SJCRH30 (cell line): ENCODE measurements at places on chromosomes 4 and X.

DNA sequence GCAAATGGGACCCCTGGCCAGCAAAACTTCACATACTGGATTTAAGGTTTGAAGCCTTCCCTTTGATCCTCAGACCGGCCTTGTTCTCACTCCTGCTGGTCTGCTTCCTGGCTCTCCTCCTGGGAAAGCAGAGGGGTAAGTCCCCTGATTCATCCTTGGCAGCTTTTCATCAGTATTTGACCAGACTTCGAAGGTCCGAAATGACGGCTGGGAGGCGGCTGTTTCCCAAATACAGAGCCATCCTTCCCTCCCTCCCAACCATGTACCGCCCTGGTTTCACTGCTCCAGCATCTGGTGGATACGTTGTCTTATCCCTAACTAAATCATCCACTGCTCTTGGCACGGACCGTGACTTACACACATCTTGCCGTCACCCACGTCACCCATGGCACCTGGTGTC lies 265.5 kb downstream of the BCOR start:
- no peak for DNase-seq

DNA sequence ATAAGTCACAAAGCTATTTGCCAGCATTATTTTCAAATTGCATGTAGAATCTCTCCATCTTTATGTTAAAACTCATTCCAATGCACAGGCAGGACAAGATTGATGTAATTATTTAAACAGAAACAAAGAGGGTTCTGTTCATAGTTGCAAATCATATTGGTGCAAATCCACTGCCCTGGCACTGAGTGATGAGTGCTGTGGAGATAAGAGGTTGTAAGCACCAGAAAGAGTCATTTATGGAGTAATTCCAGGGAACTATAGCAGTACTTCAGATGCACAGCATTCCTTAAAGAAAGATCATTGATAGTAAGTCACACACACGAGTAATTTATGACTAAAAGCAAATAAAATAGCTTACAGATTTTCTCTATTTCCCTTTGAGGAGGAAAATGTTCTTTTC lies 337.7 kb upstream of the CTSO start:
- no peak for DNase-seq

DNA sequence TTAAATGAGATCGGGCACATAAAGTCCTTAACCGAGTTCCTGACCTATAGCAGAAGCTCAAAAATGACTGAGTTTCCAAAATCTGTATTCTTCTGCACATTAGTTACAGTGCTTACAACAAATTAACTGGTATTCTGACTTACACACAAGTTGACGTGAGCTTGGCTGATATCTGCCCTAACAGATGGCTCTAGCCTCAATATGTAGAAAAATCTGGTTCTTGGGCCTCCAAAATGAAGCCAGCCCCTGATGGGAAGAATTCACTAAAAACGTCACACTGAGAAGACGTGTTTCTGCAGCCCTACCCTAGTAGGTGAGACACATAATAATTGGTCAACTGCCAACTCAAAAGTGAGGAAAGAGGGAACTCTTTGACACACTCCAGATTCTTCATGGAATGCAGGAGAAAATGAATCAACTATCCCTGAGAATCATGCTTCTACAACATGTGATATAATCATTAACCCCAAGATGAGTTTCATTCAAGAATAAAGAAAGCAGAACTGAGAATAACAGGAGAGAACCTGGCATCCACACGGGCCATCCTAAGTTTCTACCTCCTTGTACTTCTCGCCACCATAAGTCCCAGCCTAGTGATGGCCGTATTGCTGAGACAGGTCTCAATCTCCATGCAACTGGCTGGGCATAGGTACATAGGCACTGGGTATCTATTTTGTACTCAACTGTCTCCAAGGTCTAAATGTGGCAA lies 8.2 kb downstream of the STX18 start:
- DNase-seq, result no peak

GRCh38 chr4:44056721-44057151 lies 391.9 kb downstream of the KCTD8 start:
- no peak for DNase-seq

GRCh38 chr4:46931981-46932380 lies 22.9 kb upstream of the COX7B2 start:
- peak; percentile 8 for DNase-seq

DNA sequence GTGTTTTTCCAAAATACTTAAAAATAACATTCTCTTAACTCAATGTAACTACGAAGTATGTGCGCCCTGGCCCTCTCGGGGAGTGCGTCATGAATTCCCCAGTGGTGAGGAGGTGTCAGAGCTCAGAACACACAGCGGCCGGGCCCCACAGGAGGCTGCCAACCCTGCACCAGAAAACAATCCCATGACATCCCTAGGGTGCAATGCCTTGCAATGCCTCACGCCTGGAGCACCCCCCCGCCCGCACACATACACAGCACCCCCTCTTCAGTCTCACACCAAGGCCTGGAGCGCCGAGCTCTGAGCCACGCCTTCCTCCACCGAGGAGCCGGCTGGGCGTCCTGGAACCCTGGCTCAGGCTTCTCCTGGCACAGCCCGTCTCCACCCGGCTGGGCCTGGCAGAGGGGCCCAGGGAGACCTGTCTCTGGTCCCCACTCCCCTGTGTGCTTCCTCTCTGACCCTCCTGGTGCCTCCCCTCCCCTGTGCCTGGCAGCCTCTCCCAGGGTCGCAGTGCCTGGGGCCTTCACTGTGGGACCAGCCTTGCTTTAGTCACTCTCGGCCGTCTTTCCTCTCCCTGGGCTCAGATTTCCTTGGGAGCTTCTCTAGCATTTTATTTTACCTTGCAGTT lies 108.2 kb upstream of the ADRA2C start:
- DNase-seq, result no peak

- DNase-seq, result no peak
These were observed 204.8 kb downstream of the FAT4 start for GRCh38 chr4:125519371-125520146.

GRCh38 chr4:21901281-21901680 lies 47.3 kb downstream of the KCNIP4 start:
- DNase-seq, result no peak

DNA sequence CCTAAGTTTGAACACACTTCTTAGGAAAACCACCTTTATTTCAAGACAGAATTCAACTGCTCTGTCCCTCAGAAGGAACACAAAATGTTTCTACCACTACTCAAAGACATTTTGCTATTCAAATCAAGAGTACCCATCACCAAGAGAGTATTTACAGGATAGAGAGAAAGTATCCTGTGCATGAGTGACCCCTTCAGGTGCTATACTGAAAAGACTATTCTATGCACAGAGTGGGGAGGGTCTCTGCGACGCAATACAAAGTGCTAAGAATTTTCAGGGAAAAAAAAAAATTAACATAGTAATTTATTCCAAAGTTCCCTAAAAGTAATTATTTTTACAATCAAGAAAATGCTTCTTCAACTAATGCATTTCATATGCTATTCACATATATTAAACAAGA lies 346.4 kb upstream of the FAM241A start:
- DNase-seq, result peak; percentile 9

GRCh38 chrX:13088156-13088487 lies 43.7 kb upstream of the FAM9C start:
- no peak for DNase-seq

- no peak for DNase-seq
These were observed 139.8 kb downstream of the HS6ST2 start for GRCh38 chrX:132818638-132819037.

- peak; percentile 19 for DNase-seq
These were observed 908 bp upstream of the TLR6 start for GRCh38 chr4:38857354-38858096.

GRCh38 chr4:87219632-87220093 lies 755 bp downstream of the KLHL8 start:
- peak; percentile 47 for DNase-seq
